ENCODE measurements at places on chromosomes 1 and 21.

GRCh38 chr21:31900121-31900895, 27.5 kb downstream of the HUNK start:
- no peak for DNase-seq

DNA sequence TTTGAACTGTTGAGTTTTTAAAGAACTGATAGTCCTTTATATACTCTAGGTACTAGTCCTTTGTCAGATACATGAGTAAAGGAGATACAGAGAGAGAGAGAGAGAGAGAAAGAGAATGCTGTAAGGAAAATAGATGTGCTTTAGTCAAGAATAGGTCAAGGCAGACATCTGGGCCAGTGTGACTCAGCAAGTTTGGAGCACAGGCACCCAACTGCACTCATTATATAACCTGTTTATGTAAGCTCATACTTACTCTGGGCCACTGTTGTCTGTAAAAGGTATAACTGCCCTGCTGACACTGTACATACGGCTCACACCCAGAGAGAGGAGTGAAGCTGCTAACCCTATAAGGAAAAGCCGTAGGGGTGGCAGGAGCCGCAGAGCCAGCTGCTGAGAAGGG, 32.2 kb upstream of the AKT3 start:
- DNase-seq: no peak

DNA sequence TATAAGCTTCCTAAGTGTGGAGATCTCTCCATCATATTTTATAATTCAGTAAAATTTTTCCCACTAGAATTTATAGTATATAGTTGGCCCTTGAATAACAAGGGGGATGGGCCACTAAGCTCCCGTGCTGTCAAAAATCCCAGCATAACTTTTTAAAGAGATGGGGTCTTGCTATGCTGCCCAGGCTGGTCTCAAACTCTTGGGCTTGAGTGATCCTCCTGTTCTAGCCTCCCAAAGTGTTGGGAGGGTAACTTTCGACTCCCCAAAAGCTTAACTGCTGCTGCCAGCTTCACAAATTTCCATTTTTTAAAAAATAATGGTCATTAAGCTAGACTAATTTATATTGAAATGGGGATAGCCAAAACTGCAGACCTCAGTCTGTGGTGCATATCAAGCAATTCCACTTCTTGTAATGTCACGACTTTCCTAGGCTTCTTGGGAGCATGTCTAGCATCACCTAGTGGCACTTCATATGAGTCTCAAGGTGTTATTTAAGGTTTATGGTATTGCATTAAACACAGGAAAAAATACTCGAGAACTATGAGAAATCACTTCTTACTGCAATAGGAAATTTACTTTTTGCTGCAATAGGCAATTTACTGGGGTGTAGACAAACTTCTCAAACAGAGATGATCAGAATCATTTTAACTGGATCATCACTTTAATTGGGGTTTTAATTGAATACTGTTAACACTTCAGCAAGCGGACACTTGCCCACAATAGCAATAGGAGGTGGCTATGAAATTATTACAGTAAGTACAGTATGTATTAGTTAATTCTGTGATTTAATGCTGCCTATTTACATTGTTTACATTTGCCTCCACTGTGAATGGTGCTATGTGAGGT, 19.3 kb upstream of the ACTA1 start:
- peak; percentile 28 for DNase-seq

DNA sequence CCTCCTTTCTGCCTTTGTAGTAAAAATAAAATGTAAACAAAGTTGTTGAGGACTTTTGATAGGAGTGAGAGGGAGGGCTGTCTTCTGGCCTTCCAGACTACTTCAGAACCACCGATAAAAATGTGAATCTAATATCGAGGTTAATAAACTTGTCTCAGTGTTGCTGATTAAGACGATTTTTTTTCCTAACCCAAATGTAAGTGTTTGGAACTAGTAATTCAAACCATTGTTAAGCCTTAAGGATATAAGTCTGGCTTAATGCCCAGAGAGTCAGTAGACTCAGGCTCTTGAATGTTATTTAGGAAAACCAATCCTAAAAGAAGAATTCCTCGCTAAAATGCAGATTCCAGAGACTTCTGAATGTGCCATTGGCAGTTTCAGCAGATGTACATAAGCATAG, 356.9 kb downstream of the SIPA1L2 start:
- no peak for DNase-seq

- DNase-seq: no peak
Observed at GRCh38 chr1:192941722-192942411, 117.3 kb downstream of the UCHL5 start.

GRCh38 chr21:26892151-26892550, 46.9 kb upstream of the ADAMTS1 start:
- DNase-seq: no peak

GRCh38 chr21:36076878-36077655, 7.2 kb downstream of the CBR1 start:
- DNase-seq: no peak

- DNase-seq: no peak
Observed at GRCh38 chr1:102687383-102687782, 420.9 kb downstream of the COL11A1 start.
